ENCODE measurements at places on chromosomes 1 and 21.

DNA sequence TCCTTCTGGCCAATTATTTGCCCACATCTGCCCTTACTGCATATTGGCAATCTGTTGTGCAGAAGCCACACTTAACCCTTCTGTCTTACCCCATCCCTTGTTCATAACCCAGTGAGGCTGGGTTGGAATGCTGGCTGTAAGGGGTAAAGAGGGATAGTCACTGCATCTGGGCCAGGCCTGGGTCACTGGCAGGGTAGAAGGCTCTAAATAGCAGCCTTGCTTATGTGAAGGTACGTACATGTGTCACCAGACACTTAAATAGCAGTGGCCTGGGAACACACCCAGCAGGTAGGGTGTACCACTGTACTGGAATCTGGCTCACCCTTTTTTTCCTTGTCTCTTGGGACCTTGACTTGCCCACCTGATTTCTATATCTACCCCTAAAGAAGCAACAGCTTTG lies 9.9 kb upstream of the TARS2 start:
- DNase-seq = no peak

- DNase-seq = no peak
Observed at GRCh38 chr21:15688016-15688415, 41.8 kb upstream of the USP25 start.

- DNase-seq = no peak
Observed at GRCh38 chr21:36120304-36120888, 14.5 kb upstream of the CBR3 start.

GRCh38 chr1:246117066-246117791 lies 389.9 kb downstream of the SMYD3 start:
- peak; percentile 60 for DNase-seq

GRCh38 chr1:213061263-213061662 lies 10.2 kb downstream of the RPS6KC1 start:
- no peak for DNase-seq

DNA sequence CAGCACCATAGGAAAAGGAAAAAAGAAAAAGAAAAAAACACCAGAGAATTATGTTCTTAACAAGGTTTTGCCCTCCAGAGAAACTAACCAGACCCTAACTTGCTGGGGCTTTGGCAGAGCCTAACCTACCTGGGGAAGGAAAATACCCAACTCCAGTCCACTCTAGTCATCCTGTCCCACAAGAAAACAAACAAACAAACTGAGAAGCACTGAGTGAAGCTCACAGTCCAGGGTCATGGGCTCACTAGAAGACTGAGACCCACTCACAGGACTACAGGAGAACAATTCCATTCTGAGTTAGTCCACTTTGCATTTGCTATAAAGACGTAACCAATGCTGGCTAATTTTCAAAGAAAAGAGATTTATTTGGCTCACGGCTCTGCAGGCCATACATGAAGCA lies 543.4 kb downstream of the SMYD3 start:
- no peak for DNase-seq

GRCh38 chr1:203526572-203526971 lies 32.6 kb downstream of the OPTC start:
- no peak for DNase-seq

DNA sequence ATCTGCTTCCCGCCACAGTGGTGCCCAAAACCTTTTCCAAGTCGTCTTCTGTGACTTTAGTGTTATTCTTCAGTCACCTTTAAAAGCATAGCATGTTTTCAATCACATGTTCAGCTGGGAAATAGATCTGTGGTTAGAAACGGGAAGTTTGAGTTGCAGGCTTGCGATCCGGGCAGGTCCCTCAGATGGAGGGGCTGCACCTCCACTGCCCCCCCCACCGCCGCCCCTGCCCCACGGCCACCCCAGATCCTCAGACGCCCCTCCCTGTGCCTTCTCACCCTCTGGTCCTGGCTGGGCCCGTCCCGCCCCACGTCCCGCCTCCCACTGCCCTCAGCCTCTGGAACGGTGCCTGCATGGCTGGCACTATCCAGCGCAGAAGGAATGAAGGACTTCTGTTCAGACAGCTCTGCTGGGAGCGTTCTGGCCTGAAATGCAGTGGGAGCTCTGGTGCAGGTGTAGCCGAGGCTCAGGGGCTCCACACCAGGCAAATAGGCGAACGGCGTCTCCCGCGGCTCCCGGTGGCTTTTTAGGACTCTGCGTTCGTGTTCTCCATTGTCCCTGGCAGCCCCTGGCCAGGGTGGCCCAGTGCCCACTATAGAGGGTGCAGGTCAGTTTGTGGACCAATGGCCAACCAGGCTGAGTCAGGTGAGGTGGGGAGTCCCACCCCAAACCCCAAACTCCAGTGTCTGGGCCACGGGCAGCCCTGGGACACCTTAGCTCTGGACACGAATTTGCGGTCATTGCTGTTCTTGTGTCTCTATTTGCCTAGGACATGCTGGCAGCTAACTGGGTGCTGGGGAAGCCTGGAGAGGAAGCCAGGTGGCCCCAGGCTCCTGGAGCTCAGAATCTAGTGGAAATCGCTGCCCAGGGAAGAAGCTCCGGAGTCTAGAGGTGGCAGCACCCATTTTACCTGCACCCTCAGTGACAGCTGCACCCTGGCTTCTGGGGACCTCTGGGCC lies 67.1 kb downstream of the FAAP20 start:
- DNase-seq = no peak

- DNase-seq = no peak
Observed at GRCh38 chr1:90127288-90127953, 132.5 kb downstream of the ZNF326 start.

- no peak for DNase-seq
Observed at GRCh38 chr1:115084902-115085511, 4.3 kb downstream of the TSPAN2 start.

DNA sequence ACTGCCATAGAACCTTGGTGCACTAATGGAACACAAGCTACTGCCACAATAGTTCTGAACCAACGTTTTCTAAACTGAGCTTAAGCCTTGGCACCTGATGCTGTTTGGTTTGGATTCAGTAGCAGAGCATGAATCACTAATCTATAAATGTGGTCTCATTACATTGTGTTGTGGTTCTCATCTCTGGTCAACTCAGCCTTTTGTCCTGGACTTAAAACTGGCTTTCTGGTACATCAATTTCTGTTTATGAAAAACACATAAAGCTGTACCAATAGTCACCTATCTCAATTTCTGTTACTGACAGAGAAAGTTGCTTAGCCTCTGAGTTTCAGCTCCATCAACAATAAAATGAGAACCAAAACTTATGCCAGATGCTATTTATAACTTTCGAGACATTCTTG lies 197.5 kb upstream of the KIAA0040 start:
- no peak for DNase-seq

DNA sequence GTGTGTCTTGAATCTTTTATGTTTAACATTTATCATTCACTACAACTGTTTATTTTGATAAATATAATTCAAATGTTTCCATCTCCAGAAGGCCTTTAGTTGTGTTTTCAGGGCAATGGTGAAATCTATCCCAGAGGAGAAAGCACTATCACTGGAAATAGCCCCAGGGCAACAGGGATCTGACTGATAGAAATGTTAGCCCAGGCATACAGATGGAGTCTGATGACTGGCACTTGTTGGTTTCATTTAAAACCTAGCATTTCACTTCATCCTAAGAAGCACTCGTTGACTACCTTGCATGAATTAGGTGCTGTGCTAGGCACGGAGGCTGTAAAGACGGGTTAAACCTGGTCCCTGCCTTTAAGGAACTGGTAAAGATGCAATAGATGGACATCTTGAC lies 103.1 kb downstream of the C1orf21 start:
- DNase-seq = no peak

DNA sequence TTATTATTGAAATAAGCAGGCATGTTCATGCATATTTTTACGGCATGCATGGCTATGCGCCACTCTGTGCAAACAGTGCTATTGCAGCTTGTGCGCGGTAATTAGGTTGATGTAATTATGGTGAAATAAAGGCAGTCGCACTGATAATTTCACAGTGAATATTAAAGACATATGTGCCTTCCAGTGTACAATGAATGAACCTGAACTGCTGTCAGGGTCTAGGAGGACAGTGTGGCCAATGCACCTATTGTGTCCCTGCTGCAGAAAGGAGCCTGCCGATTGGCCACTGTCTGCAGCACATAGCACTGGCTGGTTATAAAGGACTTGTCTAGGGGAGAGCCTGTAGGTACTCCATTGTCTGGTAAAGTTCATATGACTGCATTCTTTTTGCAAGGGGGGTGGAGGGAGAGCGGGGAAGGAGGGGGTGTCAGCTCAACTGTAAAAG lies 340.4 kb downstream of the USP25 start:
- no peak for DNase-seq

DNA sequence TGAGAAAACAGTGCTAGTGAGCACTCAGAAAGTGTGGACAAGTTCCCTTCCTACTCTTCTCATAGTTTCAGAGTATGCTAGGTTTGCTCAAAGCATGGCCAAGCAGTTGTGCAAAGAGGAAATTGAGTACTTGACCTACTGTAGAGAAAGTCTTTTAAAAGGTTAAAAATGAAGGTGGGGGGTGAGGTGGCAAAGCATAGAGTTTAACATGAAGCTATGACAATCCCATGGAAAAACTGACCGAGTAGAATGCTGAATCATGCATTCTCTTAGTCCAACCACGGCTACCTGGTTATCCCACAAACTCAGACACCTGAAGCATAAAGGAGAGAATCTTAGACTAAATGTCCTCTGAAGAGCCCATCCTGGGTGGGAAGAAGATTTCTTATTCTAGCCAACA lies 79.9 kb downstream of the PTPN14 start:
- no peak for DNase-seq

- DNase-seq = peak; percentile 67
Observed at GRCh38 chr1:203306089-203306964, 1.0 kb downstream of the BTG2 start.

- no peak for DNase-seq
Observed at GRCh38 chr1:218553197-218553596, 208.1 kb downstream of the TGFB2 start.

DNA sequence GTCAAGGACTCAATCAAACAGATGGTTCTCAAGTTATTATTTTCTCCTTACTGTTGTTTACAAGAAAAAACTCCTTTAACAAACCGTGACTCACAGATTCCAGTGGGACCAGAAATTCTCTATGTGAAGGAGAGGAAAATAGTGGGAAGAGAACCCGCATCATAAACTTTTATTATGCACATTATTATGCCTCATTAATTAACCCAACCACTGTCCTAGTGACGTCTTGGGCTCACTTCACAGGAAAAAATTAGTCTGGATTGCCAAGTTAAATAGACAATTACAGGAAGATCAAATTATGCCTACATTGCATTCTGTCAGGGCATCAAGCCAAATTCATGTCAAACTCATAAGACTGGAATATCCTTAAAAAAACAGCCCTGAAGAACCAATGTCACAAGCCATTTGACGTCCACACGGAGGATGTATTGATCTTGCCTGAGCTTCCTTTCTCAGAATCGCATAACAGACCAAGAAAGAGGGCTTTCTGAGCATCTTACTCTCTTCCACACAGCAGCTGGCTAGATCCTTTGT lies 347.8 kb downstream of the DUSP10 start:
- DNase-seq = peak; percentile 28

GRCh38 chr1:70169018-70169839 lies 36.1 kb downstream of the LRRC40 start:
- no peak for DNase-seq

GRCh38 chr1:22375601-22376000 lies 76.0 kb upstream of the ZBTB40 start:
- no peak for DNase-seq

DNA sequence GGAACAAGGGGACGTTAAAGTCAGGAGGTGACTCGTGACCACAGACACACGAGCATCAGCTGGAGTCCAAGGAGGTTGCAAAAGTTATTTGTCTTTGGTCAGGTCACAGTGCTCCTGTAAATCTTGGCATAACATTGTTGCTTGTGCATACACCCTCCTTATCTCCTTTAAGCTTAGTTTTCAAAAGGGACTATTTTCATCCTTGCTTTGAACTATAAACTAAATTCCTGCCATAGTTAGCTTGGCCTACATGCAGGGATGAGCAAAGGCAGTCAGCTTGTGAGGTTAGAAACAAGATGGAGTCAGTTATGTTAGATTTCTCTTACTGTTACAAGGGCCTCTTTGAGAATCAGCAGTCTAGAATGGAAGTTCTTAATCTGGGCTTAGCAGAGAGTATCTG lies 28.0 kb upstream of the FASLG start:
- no peak for DNase-seq

DNA sequence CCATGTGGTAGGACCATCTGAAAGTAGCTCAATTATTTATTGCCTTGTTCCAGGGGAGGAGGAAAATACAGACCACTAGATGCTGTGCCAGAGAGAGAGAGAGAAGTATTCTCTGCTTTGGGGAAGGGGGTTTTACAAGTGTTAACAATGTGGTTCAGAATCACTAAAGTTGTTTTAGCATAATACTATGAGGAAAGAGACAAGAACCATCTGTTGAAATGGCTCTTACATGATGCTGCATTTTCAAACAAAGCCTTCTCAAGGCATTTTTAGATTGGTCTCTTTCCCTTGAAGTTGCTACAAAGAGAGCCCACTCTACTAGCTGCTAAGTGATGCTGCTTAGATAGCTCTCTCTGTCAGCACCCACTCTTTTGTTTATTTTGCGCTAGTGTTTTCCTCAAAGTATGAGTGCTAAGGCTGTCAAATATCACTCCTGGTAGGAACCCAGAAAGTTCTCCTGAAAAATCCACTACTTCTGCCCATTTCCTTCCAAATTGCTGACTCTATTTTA lies 255.1 kb downstream of the NFIA start:
- no peak for DNase-seq

DNA sequence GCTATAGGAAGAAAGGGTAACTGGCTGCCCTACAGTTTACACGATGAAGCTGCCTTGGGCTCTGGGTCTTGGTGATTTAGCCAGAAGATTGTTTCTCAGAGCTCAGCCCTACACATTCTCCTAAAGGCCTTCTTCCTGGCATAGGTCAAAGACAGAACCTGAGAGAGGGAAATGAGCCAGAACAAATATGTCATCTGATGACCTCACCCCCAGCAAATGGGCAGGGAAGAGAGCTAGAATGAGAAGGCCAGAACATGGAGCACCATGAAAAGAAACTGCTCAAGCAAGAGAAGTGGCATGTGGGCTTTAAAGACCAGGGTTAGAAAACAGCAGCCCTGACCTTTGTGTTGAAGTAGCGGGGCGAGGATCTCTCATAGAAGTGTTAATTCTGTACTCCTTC lies 5.5 kb upstream of the ILDR2 start:
- peak; percentile 14 for DNase-seq

DNA sequence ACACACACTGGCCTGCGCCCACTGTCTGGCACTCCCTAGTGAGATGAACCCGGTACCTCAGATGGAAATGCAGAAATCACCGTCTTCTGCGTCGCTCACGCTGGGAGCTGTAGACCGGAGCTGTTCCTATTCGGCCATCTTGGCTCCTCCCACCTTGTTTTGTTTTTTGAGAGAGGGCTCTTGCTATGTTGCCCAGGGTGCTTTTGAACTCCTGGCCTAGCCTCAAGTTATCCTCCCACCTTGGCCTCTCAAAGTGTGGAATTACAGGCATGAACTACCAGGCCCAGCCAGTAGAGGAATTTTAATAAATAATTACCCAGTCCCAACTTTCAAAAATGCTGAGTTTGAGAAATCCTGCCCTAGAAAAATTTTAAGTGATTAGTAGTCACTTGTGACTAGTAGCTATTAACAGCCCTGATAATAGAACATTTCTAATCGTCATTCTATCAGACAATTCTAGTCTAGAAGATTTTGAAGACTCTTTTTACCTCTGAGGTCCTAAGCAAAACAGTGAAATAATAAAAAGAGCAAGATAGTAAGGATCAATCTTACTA lies 30.9 kb upstream of the SLC35D1 start:
- DNase-seq = no peak

- DNase-seq = no peak
Observed at GRCh38 chr1:221515496-221515895, 226.4 kb downstream of the DUSP10 start.
